Lower lobe of right lung (tissue), 2 donors: ENCODE measurements at places on chromosomes 3 and 15.

DNA sequence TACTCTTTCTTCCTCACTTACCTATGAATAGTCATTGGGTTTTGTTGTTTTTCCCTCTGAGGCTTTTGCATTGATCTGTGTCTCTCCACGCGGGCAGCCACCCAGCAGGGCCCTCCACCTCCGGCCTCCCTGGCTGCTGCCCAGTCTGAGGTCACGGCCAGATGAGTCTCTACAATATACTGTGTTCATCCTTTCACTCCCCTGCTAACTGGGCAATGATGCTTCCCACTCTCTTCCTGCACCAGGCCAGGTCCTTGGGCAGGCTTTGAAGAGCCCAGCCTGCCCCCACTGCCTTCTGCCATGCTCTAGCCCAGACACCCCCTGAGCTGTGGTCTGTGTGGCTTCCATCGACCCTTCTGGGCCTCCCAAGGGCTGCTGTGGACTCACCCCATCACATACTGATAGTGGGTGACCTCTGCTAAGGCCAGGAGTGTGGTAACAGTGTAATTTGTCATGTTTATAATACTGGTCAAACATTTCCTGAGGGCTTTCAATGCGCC is 18.0 kb downstream of the PDIA5 start:
- no peak overlapping the region for H3K4me3 ChIP-seq
- H3K36me3 ChIP-seq, result no peaks in the 10 kb centered on the region
- peak overlapping the region; percentile 12 for H3K27ac ChIP-seq
- DNase-seq, result no peak

- no peaks in the 10 kb centered on the region for H3K4me1 ChIP-seq
- no peak overlapping the region for H3K27ac ChIP-seq
- H3K4me3 ChIP-seq, result no peak overlapping the region
Measured at GRCh38 chr15:86505951-86506350, 426.3 kb downstream of the AGBL1 start.

GRCh38 chr3:10015461-10015904 is 10.8 kb upstream of the FANCD2 start:
- peaks cover 29% of the 10 kb centered on the region for H3K36me3 ChIP-seq
- no peak overlapping the region for H3K4me3 ChIP-seq
- DNase-seq, result peak; percentile 82
- no peaks in the 10 kb centered on the region for H3K27me3 ChIP-seq
- H3K27ac ChIP-seq, result peak overlapping the region; percentile 79
- H3K4me1 ChIP-seq, result peaks cover 29% of the 10 kb centered on the region

DNA sequence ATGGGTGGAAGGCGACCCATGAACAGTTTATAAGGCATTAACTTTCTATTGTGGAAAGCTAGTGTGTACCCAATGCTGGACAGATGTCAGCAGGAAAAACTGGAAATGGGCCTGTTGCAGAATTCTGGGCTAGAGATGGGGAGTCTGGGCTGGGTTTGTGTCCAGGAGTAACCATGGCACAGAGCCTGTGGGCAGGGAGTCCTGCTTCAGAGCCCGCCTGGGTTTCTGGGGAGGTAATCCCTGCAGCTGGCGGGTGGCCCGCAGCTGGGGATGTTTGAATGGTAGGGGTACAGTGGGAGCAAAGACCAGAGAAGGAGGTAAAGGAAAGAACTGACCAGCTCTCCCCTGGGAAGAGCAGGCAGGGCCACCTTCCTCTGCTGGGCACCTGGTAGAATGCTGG is 25.7 kb downstream of the ACAA1 start:
- H3K4me3 ChIP-seq, result no peak overlapping the region
- H3K36me3 ChIP-seq, result no peaks in the 10 kb centered on the region
- no peaks in the 10 kb centered on the region for H3K27me3 ChIP-seq
- no peak for DNase-seq

- no peak for DNase-seq
- H3K36me3 ChIP-seq, result no peaks in the 10 kb centered on the region
- H3K4me1 ChIP-seq, result no peaks in the 10 kb centered on the region
- no peak overlapping the region for H3K27ac ChIP-seq
- no peak overlapping the region for H3K4me3 ChIP-seq
Measured at GRCh38 chr3:78277220-78277619, 1237.3 kb downstream of the ROBO2 start.

GRCh38 chr3:31025541-31025940 is 131.1 kb upstream of the GADL1 start:
- no peaks in the 10 kb centered on the region for H3K4me1 ChIP-seq
- H3K27ac ChIP-seq, result no peak overlapping the region
- no peak overlapping the region for H3K4me3 ChIP-seq
- no peaks in the 10 kb centered on the region for H3K36me3 ChIP-seq
- no peaks in the 10 kb centered on the region for H3K27me3 ChIP-seq

DNA sequence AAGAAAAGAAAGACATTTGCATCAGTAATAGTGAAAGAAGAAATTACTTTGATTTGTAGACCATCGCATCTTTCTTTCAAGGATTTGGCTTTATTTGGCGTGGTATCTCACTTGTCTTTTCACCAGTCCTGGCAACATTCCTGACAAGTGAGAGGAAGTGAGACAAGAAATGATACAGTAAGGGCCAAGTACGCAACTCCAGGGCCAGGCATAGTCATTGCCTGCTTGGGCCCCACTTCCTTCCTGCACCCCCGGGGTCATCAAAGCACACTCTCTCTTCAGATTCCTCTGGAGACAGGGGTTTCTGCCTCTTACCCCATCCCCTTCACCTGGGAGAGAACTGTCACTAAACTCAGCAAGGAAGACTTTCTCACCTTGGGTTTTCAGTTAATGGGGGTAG is 55.1 kb downstream of the CD47 start:
- no peak overlapping the region for H3K27ac ChIP-seq
- no peak overlapping the region for H3K4me3 ChIP-seq
- no peaks in the 10 kb centered on the region for H3K4me1 ChIP-seq
- peaks cover 8% of the 10 kb centered on the region for H3K36me3 ChIP-seq
- H3K27me3 ChIP-seq, result no peaks in the 10 kb centered on the region

DNA sequence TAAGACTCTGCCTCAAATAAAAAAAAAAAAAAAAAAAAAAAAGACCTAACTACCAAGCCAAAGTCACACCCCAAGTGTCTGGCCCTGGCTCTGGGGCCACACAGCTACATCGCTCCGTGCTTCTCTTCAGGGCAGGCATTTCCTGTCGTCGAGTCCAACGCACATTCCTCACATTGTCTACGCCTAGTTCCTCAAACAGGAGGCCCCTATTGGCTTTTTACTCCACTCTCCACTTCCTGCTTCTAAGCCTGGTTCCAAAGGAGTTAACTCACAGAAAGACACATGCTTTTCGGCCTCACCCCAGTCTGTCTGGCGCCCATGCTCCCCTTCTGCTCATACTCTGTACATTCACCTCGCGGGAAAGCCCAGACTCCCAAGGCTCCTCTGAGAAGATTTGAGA is 28.8 kb downstream of the KNG1 start:
- peak; percentile 74 for DNase-seq
- no peak overlapping the region for H3K4me3 ChIP-seq

DNA sequence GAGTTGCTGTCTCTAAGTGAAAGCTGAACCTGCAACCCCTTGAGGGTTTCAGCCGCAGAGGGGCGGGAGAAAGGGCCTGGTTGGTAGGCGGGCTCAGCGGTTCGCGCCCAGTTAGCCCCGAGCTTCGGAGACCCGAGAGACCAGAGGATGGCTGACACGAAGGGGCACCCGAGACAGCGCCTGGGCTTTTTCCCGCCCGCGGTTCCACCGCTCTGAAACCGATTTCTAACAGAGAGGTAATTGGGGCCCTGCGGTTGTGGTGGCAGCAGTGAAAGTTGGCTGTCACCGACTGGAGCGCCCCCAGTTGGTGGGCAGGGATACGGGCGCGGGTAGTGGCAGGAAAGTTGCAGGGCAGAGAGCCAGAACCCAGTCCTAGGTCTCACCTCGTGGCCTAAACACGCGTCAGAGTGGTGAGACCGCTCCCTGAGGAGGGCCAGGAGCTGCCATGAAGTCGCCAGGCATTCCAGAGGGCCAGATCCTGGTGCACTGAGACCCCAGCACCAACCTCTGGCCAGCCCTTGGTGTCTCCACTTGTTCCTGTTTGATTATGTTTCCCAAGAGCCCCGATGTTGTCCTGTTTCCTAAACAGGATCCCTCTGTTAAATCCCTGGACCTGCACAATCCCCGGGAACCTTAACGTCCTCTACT is 625 bp upstream of the ELL3 start:
- H3K27me3 ChIP-seq, result no peaks in the 10 kb centered on the region
- H3K4me3 ChIP-seq, result peak overlapping the region; percentile 78
- peak; percentile 88 for DNase-seq
- H3K4me1 ChIP-seq, result peaks cover 24% of the 10 kb centered on the region
- peak overlapping the region; percentile 88 for H3K27ac ChIP-seq
- H3K36me3 ChIP-seq, result peaks cover 16% of the 10 kb centered on the region

DNA sequence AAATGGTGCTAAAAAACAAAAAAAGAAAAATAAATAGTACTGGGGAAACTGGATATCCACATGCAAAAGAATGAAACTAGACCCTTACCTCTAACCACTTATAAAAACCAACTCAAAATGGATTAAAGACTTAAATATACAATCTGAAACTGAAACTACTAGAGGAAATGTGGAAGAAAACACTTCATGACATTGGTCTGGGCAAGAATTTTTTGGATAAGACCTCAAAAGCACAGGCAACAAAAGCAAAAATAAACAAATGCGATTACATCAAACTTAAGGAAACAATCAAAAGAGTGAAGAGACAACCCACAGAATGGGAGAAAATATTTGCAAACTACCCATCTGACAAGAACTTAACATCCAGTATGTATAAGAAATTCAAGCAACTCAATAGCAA is 6.4 kb downstream of the IFT57 start:
- no peak overlapping the region for H3K27ac ChIP-seq
- H3K27me3 ChIP-seq, result no peaks in the 10 kb centered on the region
- H3K36me3 ChIP-seq, result peaks cover 31% of the 10 kb centered on the region
- H3K4me3 ChIP-seq, result no peak overlapping the region
- H3K4me1 ChIP-seq, result peaks cover 43% of the 10 kb centered on the region
- no peak for DNase-seq

DNA sequence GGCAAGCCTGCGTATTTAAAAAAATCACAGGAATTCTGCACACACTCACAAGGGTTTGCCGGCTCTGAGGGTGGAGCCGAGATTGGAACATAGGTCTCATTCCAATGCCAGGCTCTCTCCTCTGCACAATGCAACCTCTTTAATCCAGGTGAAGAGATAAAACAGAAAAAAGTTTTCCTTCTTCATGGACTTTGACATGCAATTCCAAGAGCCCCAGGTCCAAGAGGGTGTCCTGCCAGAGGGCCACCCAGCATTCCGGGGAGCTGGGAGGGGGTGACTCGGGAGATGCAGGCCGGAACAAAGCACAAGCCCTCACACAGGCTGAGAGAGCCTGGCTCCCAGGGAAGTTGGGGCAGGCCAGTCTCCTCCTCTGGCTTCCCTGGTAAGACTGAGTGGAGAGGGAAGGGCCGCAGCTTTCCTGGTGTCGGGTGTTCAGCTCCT is 6.7 kb upstream of the SLC12A8 start:
- no peak for DNase-seq
- peaks cover 2% of the 10 kb centered on the region for H3K27me3 ChIP-seq
- no peak overlapping the region for H3K4me3 ChIP-seq
- no peaks in the 10 kb centered on the region for H3K36me3 ChIP-seq

- H3K4me3 ChIP-seq, result no peak overlapping the region
- no peaks in the 10 kb centered on the region for H3K36me3 ChIP-seq
- no peak for DNase-seq
Measured at GRCh38 chr3:129796146-129796545, 97.4 kb downstream of the TMCC1 start.

DNA sequence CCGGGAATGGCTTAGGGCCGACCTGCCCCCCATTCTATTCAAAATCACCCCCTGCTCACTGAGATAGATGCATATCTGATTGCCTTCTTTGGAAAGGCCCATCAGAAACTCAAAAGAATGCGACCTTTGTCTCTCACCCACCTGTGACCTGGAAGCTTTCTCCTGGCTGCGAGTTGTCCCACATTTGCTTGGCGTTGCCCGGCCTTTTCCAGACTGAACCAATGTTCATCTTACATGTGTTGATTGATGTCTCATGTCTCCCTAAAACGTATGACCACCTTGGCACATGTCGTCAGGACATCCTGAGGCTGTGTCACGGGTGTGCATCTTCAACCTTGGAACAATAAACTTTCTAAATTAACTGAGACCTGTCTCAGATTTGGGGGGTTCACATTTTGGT is 3.4 kb upstream of the MUC20 start:
- H3K27ac ChIP-seq, result no peak overlapping the region
- no peak for DNase-seq
- no peaks in the 10 kb centered on the region for H3K27me3 ChIP-seq
- H3K4me3 ChIP-seq, result no peak overlapping the region
- no peaks in the 10 kb centered on the region for H3K4me1 ChIP-seq

DNA sequence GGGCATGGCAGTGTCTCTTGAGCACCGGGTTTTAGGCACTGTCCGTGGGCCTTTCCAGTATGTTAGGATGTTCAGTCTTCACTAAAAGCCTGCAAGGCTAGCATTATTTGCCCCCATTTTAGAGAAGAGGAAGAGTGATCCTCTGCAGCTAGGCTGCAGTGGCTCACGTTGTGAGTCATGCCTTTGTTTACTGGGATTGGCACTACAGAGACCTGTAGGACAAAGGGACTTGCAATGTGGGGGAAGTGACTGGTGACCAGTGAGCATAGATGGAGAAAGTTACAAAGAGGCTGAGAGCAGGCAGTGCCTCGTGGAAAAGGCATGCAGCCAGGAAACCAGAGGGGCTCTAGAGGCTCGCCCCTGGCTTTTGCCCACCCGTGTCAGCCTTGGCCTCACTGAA is 26.8 kb upstream of the CPNE9 start:
- no peaks in the 10 kb centered on the region for H3K27me3 ChIP-seq
- DNase-seq, result no peak
- no peak overlapping the region for H3K27ac ChIP-seq
- H3K4me1 ChIP-seq, result no peaks in the 10 kb centered on the region

- no peaks in the 10 kb centered on the region for H3K36me3 ChIP-seq
- H3K4me1 ChIP-seq, result no peaks in the 10 kb centered on the region
- DNase-seq, result no peak
Measured at GRCh38 chr3:186247821-186248814, 113.9 kb downstream of the DGKG start.

DNA sequence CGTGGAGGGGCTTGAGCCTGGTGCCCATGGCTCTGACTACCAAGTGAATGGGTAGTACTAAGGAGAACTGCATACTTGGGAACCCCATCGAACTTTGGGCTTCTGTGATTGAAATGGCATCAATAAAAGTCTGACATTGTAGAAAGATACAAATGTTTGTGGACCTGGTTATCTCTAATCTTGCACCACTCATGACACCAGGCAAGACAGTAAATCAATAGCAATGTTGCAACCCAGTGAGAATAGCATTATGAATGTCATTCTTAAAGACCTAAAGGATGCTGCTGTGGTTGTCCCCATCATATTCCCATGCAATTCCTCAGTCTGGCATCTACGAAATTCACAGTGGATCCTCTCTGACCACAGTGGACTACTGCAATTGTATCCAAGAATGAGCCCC is 233.6 kb upstream of the LYSMD4 start:
- H3K27me3 ChIP-seq, result no peaks in the 10 kb centered on the region
- H3K27ac ChIP-seq, result no peak overlapping the region
- DNase-seq, result no peak
- no peak overlapping the region for H3K4me3 ChIP-seq
